ENCODE measurements at places on chromosomes 5 and 9.

DNA sequence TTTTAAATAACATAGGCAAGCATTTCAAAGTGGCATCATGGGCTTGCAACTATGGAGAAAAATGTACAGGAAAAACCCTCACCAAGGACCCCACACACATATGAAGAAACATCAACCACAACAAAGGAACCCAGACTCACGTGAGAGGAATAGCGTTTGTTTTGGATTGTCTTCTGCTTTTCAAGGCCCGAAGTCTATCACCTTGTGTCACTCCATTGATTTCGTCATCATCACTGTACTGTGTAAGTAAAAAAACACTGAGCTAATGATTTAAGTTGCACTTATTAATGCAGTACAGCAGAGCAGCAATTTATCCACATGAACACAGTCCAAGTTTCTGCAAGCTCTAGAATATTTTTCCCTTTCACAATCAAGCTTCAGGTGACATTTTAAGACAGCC is 72.4 kb downstream of the HABP4 start:
- DNase-seq = peak; percentile 13

DNA sequence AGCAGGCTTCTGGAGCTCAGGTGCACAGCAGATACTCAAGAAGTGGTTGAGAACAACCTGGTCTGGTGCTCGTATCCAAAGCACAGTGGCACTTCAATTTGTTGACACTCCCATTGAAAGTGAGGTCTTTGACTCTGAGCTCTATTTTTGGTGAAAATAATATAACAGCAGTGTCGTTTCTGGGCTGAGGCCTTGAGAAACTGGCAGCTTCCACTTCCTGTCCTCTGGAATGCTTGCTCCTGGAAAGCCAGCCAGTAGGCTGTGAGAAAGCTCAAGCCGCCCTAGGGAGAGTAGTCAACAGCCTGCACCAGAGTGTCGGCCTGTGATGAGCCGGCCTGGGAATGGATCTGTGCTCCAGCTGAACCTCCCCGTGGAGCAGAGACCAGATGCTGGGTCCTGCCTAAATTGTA is 6.8 kb upstream of the SUSD3 start:
- no peak for DNase-seq

GRCh38 chr9:78525986-78526560 is 229.1 kb downstream of the PSAT1 start:
- no peak for DNase-seq

DNA sequence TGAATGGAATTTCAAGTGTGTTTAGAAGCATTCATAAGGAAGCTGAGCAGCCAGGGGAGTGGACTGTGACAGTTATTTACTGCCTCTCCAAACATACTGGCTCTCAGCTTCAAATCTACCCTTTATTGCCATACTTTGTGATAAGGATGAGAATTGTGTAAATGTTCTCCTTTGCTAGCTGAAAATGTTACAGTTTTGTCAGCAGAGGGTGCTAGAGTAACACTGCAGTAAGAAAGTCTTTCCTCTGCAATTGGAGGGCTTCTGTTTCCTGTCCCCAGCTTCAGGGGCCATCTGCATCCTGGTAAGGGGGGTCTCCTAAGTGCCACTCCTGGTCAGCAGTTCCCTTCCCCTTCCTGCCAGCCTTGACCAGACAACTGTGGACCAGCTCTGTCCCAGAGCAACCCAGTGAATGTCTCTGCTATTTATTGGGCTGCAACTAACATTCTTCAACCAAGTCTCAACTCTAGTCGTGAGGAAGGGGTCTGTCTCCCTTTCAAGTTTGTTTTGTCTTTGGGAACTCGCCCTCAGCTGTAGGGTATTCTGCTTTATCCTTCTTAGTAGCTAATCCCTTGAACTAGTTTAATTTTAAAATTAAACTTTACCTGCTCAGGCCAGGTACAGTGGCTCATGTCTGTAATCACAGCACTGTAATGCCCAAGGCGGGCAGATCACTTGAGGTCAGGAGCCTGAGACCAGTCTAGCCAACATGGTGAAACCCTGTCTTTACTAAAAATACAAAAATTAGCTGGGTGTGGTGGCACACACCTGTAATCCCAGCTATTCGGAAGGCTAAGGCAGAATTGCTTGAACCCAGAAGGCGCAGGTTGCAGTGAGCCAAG is 45.3 kb downstream of the RAPGEF6 start:
- no peak for DNase-seq

DNA sequence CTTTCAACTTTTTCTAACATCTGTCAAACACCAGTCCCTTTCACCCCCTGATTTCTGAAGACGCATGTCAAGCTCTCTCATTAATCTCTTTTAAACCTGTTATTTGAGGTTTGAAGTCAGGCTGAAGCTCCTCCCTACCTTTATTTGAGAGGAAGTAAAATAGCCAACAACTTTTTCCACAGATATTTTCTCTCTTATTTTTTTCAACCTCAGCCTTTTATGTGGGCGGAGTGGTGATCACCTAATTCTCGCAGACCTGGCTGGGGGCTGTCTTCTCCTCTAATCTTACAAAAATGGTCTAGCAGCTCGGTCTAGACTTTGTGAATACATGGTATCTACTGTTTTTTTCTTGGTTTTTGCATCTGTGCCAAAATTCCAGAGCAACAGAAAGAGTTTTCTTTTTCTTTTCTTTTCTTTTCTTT is 395.7 kb upstream of the ACTBL2 start:
- no peak for DNase-seq

GRCh38 chr9:123335193-123335985 is 20.6 kb upstream of the CRB2 start:
- DNase-seq = no peak

GRCh38 chr9:79116041-79116440 is 455.7 kb upstream of the TLE4 start:
- DNase-seq = no peak

DNA sequence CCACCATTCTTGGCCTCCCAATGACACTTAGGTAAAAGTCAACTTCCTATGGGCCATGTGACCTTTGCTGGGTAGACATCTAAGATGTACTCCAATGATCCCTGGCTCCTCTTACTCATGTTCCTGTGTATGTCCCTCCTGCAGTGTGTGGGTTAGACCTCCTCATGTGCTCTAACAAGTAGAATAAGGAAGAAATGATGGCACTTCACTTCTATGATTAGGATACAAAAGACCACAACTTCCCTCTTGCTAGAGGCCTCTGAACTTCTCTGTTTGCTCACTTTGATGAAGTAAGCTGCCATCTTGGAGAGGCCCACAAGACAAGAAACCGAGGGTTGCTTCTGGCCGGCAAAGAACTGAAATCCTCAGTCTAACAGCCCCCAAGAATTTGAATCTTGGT is 131.8 kb downstream of the TAF11L14 start:
- no peak for DNase-seq

DNA sequence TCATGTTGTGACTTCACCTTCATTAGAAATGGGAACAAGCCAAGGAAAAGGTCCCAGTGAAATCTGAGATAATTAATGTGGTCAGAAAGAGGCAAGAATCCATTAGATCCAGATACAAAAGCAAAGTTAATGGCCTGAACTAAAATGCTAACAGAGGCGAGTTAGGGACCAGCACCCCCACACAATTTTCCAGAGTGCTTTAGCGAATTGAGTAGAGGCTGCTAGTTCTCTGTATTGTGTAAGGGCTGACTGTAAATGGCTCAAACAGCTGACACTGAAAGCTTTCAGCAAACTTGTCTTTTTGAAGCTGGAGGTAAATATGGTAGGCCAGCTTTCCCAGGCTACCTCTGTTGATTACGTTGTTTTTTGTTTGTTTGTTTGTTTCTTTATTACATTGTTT is 75.5 kb downstream of the CSNK1A1 start:
- no peak for DNase-seq

DNA sequence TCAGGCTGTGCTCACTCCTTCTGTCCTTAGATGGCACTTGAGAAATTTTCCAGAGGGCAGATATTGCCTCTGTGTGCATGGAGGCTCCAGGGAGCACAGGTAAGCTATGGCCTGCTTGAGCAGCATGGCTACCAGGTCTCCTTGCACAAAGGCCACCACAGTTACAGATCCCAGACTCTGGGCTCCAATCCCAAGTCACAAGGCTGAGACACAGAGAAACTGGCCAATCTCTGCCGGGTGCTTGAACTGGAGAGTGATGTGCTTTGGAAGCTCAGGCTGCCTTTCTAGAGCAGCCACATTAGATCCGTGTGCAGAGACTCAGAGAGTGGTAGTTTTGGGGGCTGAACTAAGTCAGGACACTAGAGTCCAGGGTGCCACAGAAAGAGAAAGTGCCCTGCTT is 145.7 kb downstream of the SEMA6A start:
- no peak for DNase-seq

GRCh38 chr9:68998812-68999211 is 15.1 kb downstream of the PRKACG start:
- no peak for DNase-seq

- no peak for DNase-seq
Observed at GRCh38 chr5:94661086-94661485, 42.6 kb downstream of the SLF1 start.

GRCh38 chr9:69009708-69010107 is 4.2 kb downstream of the PRKACG start:
- DNase-seq = no peak

DNA sequence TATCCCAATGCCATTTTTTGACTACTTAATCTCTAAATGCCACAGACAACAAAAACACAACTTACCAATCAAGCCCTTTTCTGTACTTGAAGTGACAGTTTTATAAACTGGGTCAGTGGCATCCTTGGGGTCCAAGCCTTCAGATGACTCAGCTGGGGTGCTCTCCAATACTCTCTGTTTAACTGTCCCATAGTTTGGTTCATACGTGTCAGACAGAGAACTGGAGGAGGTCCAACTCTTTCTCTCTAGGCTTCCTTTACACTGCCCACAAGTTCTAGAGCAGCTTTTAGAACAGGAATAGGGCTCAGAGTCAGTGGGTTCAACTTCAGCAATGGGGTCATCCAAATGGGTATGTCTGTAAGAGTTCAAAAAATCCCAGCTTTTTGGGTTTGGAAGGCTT is 166.9 kb downstream of the CDC42SE2 start:
- DNase-seq = no peak

- DNase-seq = no peak
Observed at GRCh38 chr5:154627698-154628678, 127.2 kb upstream of the LARP1 start.

All from activated naive CD4-positive, alpha-beta T cell treated with anti-CD3 and anti-CD28 coated beads for 36 hours (primary cell).